ENCODE measurements at places on chromosomes 3 and 15.

DNA sequence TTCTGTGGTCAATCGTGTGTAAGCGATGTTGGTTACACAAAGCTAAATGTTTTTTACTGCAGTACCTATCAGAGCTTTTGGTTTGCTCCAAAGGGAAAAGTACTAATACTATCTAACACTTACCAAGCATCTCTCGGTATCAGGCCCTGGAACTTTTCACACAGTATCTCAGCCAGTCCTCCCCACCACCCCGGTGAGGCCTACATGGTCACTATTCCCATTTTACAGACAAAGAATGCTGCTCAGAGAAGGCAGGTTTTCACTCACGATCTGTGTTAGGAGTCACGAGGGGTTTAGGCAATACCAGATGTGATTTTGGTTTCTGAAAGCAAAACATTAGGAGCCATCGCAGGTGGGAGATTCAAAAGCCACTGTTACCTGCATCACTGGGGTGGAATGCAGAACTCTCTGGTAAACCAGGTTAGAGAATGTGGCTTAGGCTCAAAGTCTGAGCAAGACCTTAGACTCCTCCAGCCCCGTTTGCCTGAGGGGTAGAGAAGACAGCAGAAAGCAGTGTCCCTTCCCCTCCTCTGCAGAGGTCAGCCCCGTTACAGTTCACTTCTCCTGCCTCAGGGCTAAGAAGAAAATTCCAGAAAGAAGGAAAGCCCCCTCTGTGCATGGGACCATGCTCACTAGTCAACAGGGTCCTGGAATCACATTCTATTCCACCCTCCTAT lies 57.2 kb downstream of the XXYLT1 start:
- no peak for DNase-seq

GRCh38 chr3:178310949-178311348 lies 225.3 kb upstream of the KCNMB2 start:
- no peak for DNase-seq

- DNase-seq = no peak
Measured at GRCh38 chr3:125148836-125149235, 63.7 kb downstream of the SLC12A8 start.

- no peak for DNase-seq
Measured at GRCh38 chr3:52182196-52182595, 15.8 kb upstream of the ALAS1 start.

DNA sequence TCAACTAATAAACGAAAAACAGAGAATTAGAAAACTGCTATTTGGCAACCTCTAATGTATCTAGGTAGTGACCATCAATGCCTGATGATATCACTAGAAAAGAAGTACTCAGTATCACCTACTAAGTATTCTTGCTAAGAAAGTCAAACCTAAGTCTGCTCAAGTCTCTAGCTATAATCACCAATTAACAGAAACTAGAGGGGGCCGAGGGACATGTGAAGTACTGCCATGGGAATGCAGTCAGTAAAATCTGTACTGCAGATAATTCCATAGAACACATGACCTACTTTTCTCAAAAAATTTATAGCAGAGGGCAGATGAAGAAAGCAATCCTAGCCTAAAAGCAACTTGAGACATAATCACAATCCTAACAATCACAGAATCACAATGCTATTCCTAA lies 51.4 kb downstream of the CPEB1 start:
- no peak for DNase-seq

- no peak for DNase-seq
Measured at GRCh38 chr3:51955175-51955892, at the start of gene GPR62. TSS of gene GPR62 (plus strand) at chr3:51955381. CDS start at chr3:51955653, 272 bp downstream.

DNA sequence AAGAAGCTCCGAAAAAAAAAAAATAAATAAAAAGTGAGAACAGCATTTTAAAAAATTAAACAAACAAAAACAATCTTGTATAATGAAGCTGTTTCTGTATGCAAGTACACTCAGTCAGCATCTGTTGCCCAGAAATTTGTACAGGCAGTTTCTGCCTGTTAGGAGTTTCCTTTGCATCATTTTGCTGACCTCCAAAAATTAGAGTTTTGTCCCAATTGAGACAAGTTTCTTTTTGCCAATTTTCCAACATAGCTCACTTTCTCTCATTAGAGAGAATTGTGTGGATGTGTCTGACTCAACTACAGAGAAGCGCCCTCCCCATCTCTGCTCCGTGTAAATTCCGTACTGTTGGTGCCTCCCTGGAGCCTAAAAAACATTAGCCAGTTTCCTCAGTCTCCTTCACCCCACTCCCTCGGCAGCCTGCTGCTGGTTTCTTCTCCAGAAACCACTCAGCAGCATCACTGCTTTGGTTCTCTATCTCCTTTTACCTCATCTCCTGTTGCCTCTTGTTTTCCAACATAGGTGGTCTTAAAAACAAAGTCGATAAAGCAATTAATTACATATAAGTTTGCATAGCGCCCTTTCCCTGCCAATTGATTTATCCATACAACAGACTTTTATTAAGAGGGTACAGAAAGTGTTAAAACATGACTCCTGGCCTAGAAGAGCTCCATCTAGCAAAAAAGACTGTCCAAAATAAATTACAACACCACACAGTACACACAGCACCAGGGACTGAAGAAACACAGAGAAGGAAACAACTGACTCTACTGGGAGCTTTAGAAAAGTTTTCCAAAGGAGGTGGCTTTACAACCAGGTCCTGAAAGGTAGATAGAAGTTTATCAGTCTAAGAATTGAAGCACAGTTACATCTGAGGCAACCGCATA lies 286.7 kb downstream of the SHOX2 start:
- no peak for DNase-seq

Measured in iris pigment epithelial cell (primary cell).